ENCODE measurements at places on chromosomes 2 and 18. TPM values are rescaled to one million over a fixed set of nuclear protein-coding genes. Genes with fewer than 3 reads are reported as not detected.

FLACC1 gene
- 1.7 TPM for polyA plus RNA-seq

ALPP gene
- not detected for polyA plus RNA-seq

ABCG8 gene
- polyA plus RNA-seq: not detected

SERPINB11 gene
- polyA plus RNA-seq: not detected

TBC1D8 gene
- 15.2 TPM for polyA plus RNA-seq

DNA sequence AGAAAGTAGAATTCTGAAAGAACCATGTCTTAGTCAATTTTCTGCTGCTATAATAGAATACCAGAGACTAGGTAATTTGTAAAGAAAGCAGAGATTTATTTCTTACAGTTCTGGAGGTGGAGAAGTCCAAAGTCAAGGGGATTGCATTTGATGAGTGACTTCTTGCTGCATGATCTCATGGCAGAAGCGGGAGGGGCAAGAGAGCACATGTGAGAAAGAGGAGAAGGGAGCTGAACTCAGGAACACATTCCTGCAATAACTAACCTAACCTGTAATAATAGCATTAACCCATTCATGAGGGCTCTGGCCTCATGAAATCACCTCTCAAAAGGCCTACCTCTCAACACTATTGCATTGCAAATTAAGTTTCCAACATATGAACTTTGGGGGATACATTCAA lies 797.5 kb upstream of the POU3F3 start:
- no peaks in the 10 kb centered on the region for H3K27me3 ChIP-seq
- no peak overlapping the region for H3K27ac ChIP-seq
- DNase-seq: no peak

GRCh38 chr2:112686348-112687217 lies 34.2 kb upstream of the NT5DC4 start:
- no peaks in the 10 kb centered on the region for H3K27me3 ChIP-seq
- H3K4me1 ChIP-seq: no peaks in the 10 kb centered on the region
- no peak overlapping the region for H3K4me3 ChIP-seq
- no peak for DNase-seq

- peak; percentile 78 for DNase-seq
- H3K4me3 ChIP-seq: no peak overlapping the region
- no peaks in the 10 kb centered on the region for H3K36me3 ChIP-seq
- H3K4me1 ChIP-seq: peaks cover 44% of the 10 kb centered on the region
- peak overlapping the region; percentile 87 for H3K27ac ChIP-seq
- H3K27me3 ChIP-seq: no peaks in the 10 kb centered on the region
These were observed 99.5 kb downstream of the MAPK4 start for GRCh38 chr18:50659091-50660003.

DNA sequence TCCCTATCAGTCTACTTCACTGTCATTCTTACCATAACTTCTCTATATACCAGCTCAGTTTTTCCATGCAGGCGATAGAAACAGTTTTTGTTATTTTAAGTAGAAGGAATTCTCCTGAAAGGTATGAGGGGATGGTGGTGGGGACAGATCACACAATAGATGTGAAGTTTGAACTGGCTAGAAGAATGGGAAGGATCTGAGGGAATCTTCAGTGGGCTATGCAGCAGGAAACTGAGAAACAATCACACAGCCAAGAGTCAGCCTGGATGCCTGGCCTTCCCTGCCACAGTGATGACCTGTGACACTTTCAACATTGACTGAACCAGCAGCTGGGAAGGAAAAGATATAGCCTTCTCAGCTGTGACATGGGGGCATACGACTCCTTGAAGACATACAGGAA lies 329.1 kb upstream of the GULP1 start:
- no peak for DNase-seq
- H3K27ac ChIP-seq: no peak overlapping the region
- H3K4me1 ChIP-seq: no peaks in the 10 kb centered on the region
- H3K36me3 ChIP-seq: no peaks in the 10 kb centered on the region
- no peak overlapping the region for H3K4me3 ChIP-seq
- H3K27me3 ChIP-seq: no peaks in the 10 kb centered on the region

DNA sequence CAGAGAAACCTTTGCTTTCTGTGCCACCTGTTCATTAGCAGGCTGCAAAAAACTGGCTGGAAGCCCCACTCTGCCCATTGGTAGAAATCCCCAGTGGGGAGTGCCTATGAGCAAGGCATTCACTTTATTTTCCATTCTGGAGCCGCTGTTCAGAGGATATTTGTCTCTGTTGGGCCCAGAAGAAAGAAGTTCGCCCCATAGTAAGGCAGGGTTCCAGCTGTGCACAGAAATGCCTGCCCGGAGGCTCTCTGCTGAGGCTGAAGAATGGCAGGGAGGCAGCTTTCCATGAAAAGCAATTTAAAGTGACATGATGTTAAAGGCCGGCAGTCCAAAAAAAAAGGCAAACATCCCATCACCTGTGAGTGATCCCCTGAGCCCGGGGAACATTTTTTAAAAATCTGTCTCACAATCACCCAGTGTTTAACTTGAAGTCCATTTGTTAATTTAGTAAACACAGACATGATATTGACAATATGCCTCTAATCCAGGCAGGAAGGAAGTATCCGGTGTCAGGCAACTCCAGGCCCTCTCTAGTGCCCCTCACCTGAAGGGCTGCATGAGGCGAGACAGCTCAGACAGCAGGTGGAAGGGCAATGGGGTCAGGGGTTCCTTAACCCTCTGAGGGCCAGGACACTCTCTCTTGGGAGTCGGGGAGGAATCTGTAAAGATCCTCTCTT lies 265.1 kb upstream of the SIX2 start:
- no peak for DNase-seq
- H3K4me1 ChIP-seq: peaks cover 19% of the 10 kb centered on the region
- H3K27me3 ChIP-seq: no peaks in the 10 kb centered on the region
- no peak overlapping the region for H3K27ac ChIP-seq
- no peaks in the 10 kb centered on the region for H3K36me3 ChIP-seq

- H3K27ac ChIP-seq: no peak overlapping the region
- no peaks in the 10 kb centered on the region for H3K36me3 ChIP-seq
- no peaks in the 10 kb centered on the region for H3K4me1 ChIP-seq
These were observed 79.7 kb downstream of the BCL2L11 start for GRCh38 chr2:111200333-111200881.

DNA sequence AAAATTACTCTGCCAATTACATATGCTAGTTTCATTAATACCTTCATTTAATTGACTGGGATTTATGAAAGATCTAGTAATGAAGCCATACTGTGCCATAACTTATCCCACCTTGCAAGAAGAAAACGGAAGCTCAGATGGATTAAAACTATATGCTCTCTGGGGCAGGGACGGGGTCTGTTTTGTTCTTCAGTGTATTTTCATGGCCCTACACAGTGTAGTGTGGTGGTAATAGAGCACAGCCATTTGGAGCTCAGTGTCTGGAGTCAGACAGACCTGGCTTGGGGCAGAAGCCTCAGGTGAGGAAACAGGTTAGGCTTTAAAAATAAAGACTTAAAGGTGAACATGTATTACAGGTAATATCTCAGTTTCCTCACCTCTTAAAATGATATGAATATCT lies 62.3 kb downstream of the FIGN start:
- H3K4me3 ChIP-seq: no peak overlapping the region
- no peak for DNase-seq
- H3K27me3 ChIP-seq: no peaks in the 10 kb centered on the region
- peaks cover 30% of the 10 kb centered on the region for H3K4me1 ChIP-seq
- peak overlapping the region; percentile 63 for H3K27ac ChIP-seq

- H3K4me1 ChIP-seq: no peaks in the 10 kb centered on the region
- H3K27ac ChIP-seq: no peak overlapping the region
- no peaks in the 10 kb centered on the region for H3K27me3 ChIP-seq
- no peak overlapping the region for H3K4me3 ChIP-seq
These were observed 52.7 kb downstream of the ST6GAL2 start for GRCh38 chr2:106833256-106833655.

DNA sequence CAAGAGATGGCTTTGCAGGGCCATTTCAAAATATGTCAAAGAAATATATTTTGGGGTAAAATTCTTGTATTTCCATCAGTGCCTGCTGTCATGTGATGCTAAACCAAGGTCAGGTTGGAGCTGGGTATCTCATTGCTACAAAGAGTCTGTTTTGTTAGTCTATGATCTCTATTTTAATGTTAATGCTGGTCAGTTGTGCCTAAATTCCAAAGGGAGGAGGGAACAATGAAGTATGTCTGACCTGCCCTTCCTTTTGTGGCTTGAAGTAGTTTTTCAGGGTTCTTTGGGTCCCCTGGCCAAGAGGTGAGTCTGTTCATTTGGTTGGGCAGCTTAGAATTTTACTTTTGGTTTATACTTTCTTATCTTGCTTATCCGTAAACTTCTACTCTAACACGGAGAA lies 61.6 kb upstream of the DYNAP start:
- no peak overlapping the region for H3K27ac ChIP-seq
- H3K4me3 ChIP-seq: no peak overlapping the region
- no peaks in the 10 kb centered on the region for H3K4me1 ChIP-seq

DNA sequence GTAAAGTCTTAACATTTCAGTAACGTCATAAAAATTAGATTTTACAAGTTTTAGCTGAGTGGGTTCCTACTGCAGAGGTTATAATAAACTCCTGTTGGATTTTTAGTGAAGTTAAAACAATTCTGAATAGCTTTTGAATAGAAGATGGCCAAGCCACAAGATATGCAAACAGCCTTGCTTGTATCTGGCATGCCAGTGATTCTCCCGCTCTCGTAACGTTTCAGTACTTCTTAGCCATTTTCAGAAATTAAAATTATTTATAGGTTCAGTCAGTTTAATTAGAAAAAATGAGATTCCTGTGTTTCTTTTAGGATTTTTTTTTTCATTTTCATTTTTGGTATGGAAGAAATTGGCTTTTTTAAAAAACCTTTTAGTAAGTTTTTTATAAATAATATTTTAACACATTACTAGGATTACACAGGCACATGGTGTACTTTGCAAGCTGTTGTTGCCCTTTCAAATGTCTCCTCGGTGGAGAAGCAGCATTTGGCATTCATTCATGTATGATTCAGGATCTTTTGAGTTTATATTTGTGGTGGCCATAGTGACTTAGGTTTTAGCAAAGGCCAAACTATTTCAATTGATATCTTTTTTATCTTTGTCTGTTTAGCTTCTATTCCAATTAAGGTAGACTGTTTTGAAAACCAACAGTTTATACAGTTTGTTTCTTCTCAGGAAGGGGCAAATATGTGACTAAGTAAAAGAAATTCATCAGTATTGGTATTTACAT lies 30.6 kb upstream of the RND3 start:
- no peak overlapping the region for H3K4me3 ChIP-seq
- DNase-seq: no peak
- H3K27ac ChIP-seq: no peak overlapping the region
- no peaks in the 10 kb centered on the region for H3K27me3 ChIP-seq
- peaks cover 3% of the 10 kb centered on the region for H3K4me1 ChIP-seq
- no peaks in the 10 kb centered on the region for H3K36me3 ChIP-seq

- no peaks in the 10 kb centered on the region for H3K36me3 ChIP-seq
- H3K27ac ChIP-seq: no peak overlapping the region
- H3K4me1 ChIP-seq: no peaks in the 10 kb centered on the region
These were observed 9.9 kb upstream of the CDK15 start for GRCh38 chr2:201796478-201796865.

- no peaks in the 10 kb centered on the region for H3K36me3 ChIP-seq
- H3K4me3 ChIP-seq: no peak overlapping the region
- H3K27ac ChIP-seq: no peak overlapping the region
These were observed 195.8 kb upstream of the SMAD2 start for GRCh38 chr18:48126240-48126639.

- DNase-seq: peak; percentile 1
- no peaks in the 10 kb centered on the region for H3K27me3 ChIP-seq
- peaks cover 20% of the 10 kb centered on the region for H3K36me3 ChIP-seq
- H3K27ac ChIP-seq: peak overlapping the region; percentile 87
- H3K4me1 ChIP-seq: no peaks in the 10 kb centered on the region
These were observed 1.4 kb downstream of the ZBTB14 start for GRCh38 chr18:5294113-5294456.

- no peak overlapping the region for H3K4me3 ChIP-seq
- no peak for DNase-seq
- no peaks in the 10 kb centered on the region for H3K36me3 ChIP-seq
- no peak overlapping the region for H3K27ac ChIP-seq
- no peaks in the 10 kb centered on the region for H3K27me3 ChIP-seq
These were observed 112.9 kb downstream of the CSRNP3 start for GRCh38 chr2:165582409-165582808.
